Fibroblast of skin of right quadriceps (primary cell): ENCODE measurements at places on chromosomes 2 and 18.

- DNase-seq = no peak
Observed at GRCh38 chr2:227324642-227324994, 433 bp upstream of the MFF start.

- peak; percentile 80 for DNase-seq
Observed at GRCh38 chr2:190636361-190636760, 12.5 kb upstream of the NAB1 start.

- no peak for DNase-seq
Observed at GRCh38 chr2:224004105-224004695, 34.9 kb downstream of the SERPINE2 start.

GRCh38 chr2:8509621-8510020 is 172.2 kb upstream of the ID2 start:
- DNase-seq = no peak

- no peak for DNase-seq
Observed at GRCh38 chr2:20150806-20151571, 73.9 kb downstream of the SDC1 start.

DNA sequence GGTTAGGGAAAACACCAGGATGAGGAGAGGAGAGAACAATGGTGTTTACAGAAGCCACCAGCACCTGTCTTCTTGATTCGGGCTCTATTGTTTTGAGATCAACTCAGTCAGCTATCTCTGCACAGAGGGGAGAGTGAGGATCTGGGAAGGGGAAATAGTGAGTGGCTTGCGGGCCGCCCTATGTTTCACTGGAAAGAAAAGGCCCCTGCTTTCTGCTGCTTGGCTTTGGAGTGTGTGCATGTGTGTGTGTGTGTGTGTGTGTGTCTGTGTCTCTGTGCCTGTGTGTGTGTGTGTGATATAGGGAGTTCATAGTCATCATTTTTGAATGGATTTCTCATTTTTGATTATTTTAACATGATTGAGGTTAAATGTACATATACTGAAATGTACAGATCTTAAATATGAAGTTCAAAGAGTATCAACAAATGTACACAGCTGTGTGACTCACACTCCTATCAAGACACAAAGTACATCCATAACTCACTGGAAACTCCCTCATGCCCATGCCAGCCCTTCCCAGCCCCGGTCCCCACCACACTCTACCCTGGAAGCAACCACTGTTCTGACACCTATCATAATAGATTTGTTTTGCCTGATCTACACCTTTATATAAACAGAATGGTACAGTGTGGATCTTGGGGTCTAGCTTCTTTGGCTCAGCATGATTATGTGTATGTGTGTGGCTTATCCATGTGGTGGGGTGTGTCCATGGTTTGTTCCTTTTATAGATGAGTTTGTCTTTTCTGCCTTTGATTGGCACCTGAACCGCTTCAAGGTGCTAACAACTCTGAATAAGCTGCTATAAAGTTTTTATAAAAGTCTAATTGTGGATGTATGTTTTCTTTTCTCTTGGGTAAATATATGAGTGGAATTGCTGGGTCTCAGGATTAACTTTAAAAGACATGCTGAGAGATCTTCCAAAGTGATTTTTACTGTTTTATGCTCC is 258.3 kb downstream of the SETBP1 start:
- no peak for DNase-seq

DNA sequence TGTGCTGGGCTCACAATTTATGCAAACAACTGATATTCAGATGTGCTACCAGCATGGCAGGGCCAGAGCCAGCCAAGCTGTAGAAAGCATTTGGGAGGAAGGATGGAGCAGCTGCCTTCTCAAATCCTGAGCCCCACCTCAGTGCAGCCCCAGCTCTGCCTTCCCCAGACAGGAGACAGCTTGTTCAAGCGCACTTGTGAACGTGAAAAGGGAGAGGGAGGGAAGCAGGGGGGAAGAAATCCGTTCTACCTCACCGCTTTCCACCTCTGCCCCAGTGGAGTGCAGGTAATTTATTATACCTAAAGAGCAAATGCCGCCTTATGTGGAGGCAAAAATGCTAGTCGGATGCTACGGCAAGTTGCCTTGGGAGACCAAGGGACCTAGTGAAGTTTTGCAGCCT is 66.0 kb upstream of the SLC14A2 start:
- DNase-seq = no peak

DNA sequence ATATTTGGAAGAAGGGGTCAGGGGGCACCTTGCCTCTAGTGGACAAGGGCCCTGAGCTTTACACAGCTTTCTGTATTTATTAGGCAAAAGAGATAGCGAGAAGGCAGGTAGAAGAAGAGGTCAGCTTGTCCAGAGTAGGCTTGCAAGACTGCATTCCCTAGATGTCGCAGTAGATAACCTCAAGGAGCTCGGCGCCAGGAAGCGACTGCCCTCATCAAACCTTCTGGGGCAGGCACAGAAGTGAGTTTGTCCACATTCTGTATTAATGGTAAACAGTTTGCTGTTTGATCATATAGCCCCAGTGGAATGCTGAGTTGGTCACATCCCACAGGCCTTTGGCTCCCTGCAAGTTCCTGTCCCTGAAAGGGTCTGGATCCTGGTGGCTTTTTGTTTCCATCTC is 7.0 kb downstream of the CHCHD5 start:
- no peak for DNase-seq

DNA sequence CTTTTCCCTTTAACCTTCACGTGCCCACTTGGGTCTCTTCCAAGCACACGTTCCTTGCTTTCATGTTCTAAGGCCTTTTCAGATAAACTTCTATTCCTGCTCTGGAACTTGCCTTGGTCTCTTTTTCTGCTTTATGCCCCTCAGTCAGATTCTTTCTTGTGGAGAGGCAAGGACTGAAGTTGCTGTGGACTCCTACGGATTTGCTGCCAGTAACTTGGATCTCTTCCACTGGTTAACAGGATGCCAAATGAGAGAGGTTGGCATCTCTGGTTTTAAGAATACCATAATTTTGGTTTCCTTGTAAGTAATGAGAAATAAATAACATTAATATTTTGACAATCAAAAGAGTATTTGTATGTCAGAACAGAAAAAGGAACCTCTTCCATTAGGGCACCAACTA is 33.0 kb downstream of the COMMD1 start:
- DNase-seq = no peak

DNA sequence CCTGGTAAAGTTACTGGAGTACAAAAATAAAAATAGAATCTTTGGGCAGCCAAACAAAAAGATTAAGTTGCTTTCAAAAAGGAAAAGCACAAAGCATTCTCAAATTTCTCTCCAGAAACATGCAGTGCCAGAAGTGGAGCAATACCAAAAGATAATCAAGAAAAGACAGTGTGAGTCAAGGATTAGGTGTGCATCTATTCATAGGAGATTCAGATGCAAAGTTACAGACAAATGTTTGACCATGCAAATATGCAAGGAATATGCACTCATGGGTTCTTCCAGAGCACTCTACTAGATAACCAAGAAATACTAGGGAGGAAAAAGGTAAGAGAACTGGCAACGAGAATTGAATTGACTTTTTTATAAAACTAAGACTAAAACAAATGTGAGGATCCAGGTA is 51.8 kb upstream of the CDH20 start:
- no peak for DNase-seq

DNA sequence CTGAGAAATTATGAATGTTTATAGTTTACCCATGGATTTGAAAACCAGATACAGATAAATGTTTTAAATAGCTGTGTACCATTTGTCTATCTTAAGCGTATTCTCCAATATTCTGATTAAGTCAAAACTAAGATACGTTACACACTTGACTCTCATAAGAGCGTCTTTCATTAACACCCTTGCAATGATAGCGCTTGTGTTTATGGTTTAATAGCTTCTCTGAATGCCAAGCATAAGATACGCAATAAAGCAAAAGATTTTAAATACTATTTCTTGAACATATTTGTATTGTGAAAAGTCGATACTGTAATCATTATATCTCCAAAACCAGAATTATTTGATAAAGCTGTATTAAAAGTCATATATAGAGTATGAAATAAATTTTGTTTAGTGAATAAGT is 3.0 kb downstream of the CALCRL start:
- no peak for DNase-seq

- DNase-seq = no peak
Observed at GRCh38 chr2:200222791-200223190, 83.7 kb upstream of the SPATS2L start.

GRCh38 chr2:239316562-239317465 is 84.0 kb downstream of the HDAC4 start:
- DNase-seq = no peak

GRCh38 chr2:36672199-36672598 is 24.3 kb upstream of the VIT start:
- peak; percentile 50 for DNase-seq

- DNase-seq = peak; percentile 27
Observed at GRCh38 chr2:196546151-196546919, 93.2 kb upstream of the CCDC150 start.

DNA sequence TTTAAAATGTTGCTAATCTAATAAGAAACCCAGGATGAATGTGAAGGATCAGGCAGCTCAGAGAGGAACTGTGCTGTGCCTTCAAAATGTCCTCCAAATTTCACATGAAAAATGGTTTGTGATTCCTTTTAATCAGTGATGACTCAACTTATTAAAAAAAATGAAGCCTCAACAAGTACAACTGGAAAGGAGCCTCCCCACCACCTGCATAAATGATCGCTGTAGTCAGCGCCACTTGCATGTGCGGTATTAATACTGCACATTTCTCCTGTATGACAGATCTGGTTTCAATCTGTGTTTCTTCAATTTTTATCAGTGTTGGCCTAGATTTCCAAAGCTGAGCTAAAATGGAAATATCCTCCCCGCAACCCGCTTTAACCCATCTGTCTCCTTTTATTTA is 115.0 kb upstream of the TMEM200C start:
- DNase-seq = peak; percentile 11

DNA sequence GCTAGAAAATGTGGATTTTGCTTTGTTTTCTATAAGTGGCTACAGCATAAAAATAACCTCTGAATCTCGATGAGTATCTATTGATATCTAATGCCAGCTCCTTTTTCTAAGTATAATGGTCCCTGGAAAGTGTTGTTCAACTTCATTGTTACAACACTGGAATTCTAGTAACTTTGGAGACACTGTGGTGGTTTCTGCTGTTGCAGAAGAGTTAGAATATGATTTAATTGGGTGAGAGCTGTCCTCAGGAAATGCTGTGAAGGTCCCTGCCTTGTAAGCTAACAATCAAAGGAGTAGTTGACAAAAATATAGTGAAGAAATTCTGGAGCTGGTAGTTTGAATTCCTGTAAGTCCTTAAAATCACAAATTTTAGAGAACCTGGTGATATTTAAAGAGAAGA is 62.1 kb downstream of the C18orf63 start:
- DNase-seq = no peak

- DNase-seq = no peak
Observed at GRCh38 chr2:129758784-129759471, 220.5 kb upstream of the RAB6C start.

DNA sequence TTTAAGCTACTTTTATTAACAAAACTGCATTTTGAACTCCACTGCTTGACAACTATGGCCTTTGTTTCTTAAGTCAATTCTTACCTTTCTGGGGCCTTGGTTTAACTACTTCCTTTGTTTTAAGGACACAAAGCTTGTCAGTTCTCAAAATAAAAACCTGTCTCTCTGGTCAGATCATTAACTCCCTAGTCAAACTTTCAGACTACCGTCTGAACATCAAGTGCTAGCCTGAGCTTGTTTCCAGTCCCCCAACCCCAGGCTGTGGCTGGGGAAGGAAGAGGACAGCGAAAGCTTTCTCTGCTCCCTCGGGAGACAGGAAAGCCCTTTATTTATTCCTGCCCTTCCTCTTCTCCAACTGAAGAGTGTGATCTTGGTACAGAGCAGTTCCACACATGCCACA is 1.7 kb downstream of the SH3YL1 start:
- no peak for DNase-seq

- peak; percentile 32 for DNase-seq
Observed at GRCh38 chr2:176395273-176395854, 126.1 kb downstream of the MTX2 start.

- DNase-seq = no peak
Observed at GRCh38 chr2:239035361-239035814, 187.5 kb downstream of the TWIST2 start.

- DNase-seq = peak; percentile 88
Observed at GRCh38 chr18:43934781-43935471, 657.6 kb upstream of the SYT4 start.

GRCh38 chr2:226877491-226877890 is 41.6 kb downstream of the RHBDD1 start:
- DNase-seq = no peak

DNA sequence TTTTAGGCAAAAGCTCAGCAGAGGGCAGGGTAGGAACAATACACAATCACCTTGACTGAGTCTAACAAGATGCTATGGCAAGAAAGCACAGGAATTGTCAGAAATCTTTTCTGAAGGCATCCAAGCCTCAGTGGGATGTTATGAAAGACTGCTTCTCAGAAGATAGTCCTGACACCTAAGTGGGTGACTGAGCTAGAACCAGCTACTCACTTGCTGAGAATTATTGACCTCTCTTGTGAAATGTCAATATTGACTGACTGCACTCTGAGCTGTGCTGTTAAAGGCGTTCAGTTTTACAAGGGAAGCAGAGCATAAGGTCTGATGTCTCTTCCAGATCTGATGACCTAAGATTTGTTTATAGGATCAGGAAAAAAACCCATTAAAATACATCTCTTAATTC is 46.1 kb downstream of the TACR1 start:
- DNase-seq = no peak

DNA sequence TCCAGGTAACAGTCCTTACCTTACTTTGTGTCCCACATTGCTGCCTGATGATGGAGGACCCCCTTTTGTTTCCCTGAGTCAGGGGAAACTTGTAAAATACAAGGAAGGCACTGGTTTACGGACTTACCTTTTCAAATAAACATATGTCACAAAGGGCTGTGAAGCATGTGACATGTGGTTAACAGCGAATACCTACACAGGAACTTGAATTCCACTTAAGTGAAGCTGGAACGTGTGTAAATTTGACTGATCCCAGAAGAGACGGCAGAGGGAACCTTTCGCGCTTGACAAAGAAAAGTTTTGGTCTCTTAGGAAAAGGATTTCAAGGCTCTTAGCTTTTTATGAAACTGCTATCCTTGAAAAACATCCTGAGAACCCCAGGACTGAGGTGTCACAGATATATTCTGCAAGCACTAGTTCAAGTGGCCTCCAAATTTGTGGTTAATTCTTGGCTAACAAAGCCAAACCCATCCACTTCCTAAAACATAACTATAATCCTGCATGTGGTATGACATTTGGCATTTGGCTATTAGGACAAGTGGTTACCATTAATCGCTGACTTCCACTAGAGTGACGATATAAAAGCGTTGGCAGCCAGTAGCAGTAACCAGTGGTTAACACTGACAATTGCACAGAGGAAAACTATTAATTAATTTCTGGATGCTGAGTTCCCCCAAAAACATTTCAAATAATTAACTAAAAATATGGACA is 55.6 kb downstream of the ITGB6 start:
- DNase-seq = no peak

DNA sequence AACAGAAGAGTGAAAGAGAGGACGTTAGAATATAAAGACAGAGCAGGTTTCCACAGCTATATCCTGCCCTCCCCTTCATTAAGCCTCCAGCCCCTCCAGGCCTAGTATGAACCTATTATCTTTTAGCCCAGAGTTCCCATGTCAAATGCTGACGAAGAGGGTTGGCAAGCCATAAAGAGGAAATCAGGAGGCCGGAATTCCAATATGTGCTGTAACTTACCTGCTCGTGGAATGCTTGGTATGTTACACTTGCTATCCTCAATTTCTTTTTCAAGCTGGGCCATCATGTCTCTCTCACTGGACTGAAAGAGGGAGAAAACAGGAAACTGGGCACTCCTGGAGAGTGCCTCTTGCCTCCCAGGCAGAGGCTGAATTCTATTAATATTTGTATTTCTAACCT is 264.1 kb downstream of the TRIB2 start:
- no peak for DNase-seq
